ENCODE measurements at places on chromosomes 12 and 14.

DNA sequence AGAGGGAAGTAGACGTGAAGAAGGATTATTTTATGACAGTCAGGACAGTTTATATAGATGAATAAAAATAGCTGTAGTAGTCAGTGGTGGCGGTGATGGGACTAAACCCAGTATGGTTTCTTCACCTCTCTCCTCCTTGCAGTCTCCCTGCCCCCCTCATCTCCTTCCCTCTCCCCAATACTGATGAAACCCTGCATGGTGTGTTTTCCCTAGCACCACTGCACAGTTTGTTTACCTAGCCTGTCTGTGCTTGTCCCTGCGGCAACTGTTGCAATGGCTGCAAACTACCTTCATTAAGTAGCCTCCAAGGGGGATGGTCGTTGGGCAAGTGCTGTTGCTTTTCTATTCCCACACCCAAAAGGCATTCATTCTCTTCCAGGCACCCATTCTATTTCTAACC is 14.7 kb downstream of the PCBP2 start:
- DNase-seq = no peak

DNA sequence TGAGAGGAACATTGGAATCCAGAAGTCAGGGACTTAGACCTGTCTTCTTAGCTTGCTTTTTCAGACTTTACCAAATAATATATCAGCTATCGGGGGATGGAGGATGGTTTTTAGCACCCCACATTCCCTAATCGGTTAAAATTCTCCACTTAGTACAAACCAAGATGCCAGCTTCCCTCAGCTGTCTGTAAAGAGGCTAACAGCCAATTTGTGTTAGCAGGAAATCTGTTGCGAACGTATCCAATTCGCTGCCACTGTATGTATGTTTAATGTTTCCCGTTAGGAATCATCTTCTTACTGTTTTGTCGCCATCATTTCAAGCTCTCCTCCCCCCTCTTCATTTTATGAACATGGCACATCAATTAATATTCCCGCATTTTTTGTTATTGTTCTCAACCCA is 289.0 kb downstream of the BCL11B start:
- DNase-seq = no peak

- no peak for DNase-seq
These were observed 10.0 kb downstream of the SEL1L start for GRCh38 chr14:81523616-81524015.

DNA sequence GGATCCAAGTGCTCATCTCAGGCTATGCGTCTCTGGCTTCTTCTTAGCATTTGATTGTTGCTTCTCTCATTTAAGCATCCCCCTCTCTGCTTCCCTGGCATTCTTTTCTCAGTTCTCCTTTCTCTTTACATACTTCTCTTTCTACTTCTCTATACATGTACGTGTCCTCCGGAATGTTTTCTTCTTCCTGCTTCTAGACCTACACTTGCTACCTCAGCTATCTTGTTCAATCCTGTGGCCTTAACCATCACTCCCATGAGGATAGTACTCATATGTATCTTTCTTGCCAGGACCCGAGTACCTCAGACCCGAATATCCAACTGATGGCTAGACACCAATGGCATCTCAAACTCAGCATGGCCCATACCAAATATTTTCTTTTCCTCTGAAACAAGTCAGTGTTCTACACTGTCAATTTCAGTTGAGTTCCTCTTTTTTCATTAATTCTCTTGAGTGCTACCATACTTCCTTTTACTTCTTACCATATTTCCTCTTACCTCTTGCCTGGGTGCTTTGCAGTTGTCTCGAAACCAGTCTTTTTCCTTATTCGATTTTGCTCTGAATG is 115.1 kb upstream of the SLC38A2 start:
- DNase-seq = no peak

- DNase-seq = peak; percentile 55
These were observed 179.6 kb downstream of the TMX1 start for GRCh38 chr14:51419685-51420084.

- DNase-seq = no peak
These were observed 116.6 kb upstream of the NPAS3 start for GRCh38 chr14:32821964-32822653.

DNA sequence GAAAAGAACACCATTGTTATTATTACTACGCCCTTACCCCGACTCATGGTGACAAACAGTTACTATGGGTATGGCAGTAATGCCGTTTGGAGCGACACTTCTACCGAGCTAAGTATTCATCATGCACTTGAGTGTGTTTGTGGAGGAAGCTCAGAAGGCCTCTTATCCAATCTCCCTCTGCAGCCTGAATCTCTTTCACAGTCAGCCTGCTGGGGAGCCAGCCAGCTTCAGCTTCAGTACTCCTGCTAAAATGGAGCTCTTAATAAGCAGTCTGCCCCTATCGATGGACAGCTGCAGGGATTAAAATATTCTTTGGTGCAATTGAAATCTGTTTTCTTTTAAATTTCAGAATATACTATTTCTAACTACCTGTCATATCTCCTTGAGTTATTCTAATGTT is 24.7 kb upstream of the ATP5MC2 start:
- DNase-seq = no peak

DNA sequence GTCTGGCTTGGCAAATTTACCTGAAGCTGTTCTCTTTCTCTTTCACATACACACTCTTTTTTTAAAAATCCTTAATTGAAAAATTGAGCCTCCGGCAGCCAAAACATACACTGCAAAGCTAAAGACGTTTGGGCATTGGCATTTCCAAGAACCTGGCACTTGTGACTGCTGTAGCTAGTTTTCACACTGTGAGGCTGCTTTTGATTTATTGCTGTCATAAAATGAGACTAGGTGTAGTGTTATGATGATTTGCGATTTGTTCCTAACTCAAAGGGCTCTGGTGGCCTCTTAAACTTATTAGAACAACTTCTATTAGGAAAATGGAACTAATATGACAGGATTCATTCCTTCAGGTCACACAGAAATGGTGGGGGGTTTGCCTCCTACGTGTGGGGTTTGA is 377.1 kb upstream of the FAR2 start:
- DNase-seq = no peak

DNA sequence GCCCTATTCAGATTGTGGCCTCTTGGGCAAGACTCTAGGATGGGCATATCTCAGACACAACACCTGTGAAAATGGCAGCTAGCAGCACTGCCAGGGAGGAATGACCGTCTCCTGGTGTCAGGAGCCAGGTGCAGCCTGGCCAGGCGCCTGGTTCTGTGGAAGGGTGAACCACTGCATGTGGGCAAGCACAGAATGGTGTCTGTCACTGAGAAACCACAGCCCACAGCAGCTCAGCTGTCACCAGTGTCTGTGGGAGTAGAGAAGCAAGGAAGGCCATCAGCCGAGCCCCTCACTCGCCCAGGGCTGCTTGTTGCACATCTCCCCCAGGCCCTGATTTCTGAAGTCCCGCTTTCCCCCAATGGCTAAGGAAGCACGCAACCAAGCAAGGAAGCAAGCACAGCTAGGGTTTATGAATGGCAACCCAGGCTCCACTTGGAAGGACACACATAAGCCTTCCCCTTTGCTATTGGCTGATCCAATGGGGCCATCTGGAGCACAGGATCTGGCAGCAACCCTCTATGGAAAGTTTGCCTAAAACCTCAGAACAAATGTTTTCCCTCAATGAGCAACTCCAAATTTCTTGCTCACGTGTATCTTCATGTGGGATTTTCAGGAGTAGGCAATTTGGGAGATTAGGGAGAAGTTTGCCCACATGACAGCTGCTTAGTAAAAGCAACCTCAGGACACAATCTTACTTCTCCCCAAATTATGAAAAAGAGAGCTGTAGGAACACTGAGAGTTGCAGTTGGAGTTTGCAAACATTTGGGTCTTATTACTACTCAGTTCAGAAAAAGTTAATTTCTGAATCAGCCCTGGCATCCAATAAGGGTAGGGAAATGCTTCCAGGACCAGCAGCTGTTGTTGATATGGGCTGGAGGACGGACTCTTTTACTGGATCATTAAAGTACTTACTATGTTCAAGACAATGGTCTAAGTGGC is 44.7 kb downstream of the GPHB5 start:
- no peak for DNase-seq

DNA sequence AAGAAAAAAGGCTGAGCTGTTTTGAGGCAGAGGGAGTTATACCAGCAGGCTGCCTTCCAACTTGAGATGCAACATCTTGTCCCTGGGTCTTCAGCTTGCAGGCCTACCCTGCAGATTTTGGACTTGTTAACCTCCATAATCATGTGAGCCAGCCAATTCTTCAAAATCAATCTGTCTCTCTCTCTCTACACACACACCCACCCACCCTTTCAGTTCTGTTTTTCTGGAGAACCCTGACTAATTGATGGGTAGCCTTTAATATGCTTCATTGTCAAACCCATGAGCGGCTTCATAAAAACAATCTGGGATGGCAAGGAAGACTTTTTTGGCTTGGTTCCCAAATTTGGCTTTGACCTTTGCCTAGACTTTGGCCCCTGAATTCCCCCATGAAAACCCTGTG is 113.9 kb downstream of the TMX1 start:
- DNase-seq = no peak

DNA sequence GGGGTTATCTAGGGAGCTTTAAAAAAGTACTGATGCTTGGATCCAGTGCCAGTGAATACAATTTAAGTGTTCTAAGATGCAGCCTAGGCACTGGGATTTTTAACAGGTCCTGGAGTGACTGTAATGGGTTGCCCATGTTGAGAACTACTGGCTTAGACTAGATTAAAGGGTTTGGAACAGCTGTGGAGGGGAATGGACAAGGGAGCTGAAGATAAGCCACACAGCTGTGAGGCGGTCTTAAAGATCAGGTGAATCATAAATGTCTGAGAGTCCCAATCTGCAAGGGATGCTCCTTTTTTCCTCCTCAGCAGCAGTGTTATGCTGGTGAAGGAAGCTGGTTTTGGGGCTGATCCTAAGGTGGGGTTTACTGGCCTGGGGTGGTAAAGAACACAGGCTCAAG is 35.5 kb upstream of the FRMD6 start:
- DNase-seq = no peak

DNA sequence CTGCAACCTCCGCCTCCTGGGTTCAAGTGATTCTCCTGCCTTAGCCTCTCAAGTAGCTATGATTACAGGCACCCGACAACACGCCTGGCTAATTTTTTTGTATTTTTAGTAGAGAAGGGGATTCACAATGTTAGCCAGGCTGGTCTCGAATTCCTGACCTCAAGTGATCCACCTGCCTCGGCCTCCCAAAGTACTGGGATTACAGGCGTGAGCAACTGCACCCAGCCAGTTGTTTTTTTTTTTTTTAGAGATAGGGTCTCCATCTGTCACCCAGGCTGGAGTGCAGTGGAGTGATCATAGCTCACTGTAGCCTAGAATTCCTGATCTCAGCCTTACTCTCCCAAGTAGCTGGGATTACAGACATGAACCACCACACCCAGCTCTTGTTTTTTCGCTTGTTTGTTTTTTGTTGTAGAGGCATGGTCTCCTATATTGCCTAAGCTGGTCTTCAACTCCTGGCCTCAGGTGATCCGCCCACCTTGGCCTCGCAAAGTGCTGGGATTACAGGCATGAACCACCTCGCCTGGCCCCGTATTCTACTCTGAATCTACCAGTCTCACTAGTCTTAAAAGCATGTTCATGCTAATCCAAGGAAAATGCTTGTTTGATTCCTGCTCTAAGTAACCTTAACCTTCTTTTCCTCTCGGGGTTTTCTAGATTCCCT is 31.7 kb upstream of the STRN3 start:
- DNase-seq = no peak

- DNase-seq = no peak
These were observed 2.6 kb downstream of the TMEM132D start for GRCh38 chr12:129901254-129901653.

- no peak for DNase-seq
These were observed 2.4 kb upstream of the KRT7 start for GRCh38 chr12:52230364-52231281.

DNA sequence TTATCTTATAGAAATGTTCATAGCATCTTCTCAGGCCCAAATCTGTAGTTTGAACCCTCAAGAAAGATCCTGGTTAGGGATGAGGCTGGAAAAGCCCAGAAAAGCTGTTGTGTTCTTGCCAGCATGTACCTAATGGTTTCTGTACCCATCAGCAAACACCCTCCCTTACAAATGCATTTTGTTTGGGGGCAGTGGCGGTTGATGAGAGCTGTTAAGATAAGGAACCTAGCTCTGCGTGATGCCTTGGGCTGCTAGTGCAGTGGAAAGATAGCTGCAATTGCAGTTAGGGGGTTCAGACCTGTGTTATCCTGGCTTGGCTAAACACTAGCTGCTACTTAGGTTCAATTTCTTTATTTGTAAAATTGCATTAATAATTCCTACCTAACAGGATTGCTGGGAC is 3.6 kb downstream of the TPH2 start:
- no peak for DNase-seq

DNA sequence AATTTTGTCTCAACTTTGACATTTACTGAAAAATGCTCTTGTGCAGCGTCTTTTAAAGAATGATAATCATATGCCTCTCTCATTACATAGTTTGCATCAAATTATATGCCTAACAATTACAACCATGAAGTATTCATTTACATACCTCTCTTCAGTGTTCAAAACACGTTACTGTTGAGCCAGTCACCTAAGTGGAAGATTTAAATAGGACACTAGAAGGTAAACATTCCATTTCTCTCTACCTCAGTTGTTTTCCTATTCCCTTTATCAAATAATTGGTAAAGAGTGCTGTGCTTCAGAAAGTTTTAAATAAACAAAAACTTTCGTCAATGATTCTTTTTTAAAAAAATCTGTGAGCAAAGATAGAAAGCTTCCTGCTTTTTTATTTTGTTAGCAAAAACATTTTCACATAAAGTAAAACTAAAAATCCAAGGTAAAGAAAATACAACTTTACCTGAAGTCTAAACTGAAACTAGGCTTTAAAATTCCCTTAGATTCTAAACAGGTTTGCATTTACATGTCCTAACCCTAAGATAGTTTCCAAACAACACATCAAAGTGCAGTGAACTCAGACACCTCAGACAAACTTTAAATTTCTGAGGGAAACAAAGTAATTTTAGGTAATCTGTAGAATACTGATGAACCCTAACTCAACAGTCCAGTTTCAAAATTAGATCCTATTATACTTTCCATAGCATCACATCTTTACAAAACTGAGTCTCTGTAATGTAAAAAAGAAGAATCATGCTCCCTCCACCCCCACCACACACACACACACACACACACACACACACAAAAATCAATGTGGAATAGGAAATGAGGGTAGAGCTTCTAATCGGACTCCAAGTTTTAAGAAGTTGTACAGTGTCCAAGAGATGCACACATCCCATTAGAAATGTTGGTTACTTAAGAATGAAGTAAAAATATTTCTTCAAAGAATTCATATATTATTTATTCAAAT is 46.2 kb downstream of the PAWR start:
- DNase-seq = no peak

- no peak for DNase-seq
These were observed 83.6 kb downstream of the KSR2 start for GRCh38 chr12:117885211-117885610.

DNA sequence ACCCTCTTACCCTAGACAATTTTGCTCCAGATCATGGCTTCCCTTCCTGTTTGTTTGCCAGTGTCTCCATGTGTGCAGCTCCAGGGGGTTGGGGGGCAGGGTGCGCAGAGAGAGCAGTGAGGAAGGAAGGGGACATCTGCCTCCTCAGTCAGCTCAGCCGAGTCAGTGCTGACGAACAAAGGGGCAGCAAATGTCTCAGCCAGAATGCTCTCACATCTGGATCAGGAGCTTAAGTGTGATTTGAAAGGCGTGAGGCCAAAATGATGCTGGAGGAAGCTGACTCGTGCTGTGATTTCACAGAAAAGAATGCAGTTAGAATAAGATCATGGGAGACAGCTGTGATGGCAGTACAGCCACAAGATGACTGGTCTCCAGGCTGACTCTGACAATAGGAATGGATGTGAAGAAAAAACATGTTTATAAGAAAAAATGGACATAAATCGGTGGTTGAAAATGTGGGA is 27.1 kb upstream of the CDK17 start:
- peak; percentile 46 for DNase-seq

GRCh38 chr14:23164250-23164649 is 19.2 kb downstream of the SLC7A8 start:
- no peak for DNase-seq

Data from DND-41 (cell line).